Fibroblast of the aortic adventitia (primary cell): ENCODE measurements at places on chromosomes 7 and 10.
A peak's percentile ranks its signal among the peaks of the same experiment; 100 is the strongest.

GRCh38 chr10:110556969-110557601 is 10.4 kb upstream of the SMC3 start:
- peak; percentile 72 for DNase-seq

- DNase-seq = no peak
Observed at GRCh38 chr7:68821846-68822245, 776.4 kb upstream of the AUTS2 start.

GRCh38 chr10:72174297-72174662 is 41.5 kb upstream of the ANAPC16 start:
- DNase-seq = no peak

DNA sequence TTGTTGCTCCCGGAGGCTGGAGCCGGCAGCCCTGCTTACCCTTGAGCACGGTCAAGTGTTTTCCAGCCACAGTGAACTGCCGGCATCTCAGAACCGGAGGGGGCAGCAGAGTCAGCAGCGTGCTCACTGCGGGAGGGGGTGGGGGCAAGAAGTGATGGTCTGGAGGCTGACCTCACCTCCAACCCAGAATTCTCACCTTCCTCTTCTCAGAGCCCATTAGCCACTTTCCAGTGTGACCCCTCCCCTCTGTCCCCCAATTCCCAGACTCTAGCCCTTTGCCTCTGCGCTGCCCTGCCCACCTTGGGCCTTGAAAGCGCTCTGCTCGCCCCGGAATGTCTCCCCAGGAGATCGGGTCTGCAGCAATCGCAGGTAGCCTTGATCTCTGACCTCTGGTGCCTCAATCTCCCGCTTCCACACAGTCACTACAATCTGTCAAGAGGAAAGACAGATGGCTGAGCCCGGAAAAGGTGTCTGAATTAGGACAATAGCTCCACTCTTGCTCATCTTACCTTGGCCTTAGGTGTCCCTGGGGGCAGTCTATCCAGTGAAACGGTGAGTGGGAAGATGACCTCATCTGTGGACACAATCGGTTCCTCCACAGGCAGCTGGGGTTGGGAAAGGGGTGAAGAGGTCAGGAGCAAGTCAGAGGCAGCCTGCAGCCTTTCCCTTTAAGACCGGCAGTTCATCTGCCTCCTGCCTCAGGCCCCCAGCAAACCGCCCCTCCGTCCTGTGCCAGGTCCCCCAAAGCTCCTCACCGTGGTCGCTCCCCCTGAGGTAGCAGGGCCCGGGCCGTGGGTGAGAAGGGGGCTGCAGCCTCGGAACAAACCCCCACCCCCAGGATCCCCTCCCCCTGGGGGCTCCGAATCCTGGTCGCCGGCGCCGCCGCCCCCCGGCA is 942 bp downstream of the TRAPPC14 start:
- peak; percentile 43 for DNase-seq

DNA sequence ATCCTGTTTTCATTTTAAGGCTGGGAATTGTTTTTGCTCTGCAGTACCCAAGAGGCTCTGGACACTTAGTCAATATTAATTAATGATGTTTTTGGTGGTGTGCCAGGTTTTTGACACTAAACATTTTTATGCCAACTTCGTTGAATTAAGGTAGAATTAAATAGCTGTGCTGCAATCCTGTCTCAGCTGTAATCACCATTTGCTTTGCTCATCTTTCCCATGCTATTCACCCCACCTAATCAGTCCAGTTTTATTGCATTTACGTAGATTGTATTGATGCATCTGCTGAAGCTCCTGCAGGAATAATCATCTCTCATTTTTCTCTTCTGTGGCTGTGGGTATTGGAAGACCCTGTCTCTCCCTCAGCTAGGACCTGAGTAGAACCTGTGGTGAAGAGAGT is 52.6 kb upstream of the TRUB1 start:
- DNase-seq = no peak

DNA sequence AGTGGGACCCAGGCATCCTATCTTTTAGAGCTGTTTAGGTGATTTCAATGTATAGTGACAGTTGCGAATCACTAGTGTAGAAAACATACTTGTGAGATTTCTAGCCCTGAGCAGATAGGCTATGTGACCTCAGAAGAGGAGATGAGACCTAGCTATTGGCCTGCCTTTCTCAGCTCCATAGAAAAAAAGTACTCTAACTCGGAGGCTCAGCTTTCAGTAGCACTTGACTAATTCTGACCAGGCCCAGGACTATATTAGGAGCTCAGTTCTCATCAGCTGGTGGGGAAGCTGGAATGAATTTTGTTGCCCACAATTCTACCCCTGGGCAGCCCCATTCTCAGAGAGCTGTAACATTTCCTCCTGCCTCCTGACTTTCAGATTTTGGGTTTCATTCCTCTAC is 179.9 kb upstream of the NAMPT start:
- DNase-seq = no peak

DNA sequence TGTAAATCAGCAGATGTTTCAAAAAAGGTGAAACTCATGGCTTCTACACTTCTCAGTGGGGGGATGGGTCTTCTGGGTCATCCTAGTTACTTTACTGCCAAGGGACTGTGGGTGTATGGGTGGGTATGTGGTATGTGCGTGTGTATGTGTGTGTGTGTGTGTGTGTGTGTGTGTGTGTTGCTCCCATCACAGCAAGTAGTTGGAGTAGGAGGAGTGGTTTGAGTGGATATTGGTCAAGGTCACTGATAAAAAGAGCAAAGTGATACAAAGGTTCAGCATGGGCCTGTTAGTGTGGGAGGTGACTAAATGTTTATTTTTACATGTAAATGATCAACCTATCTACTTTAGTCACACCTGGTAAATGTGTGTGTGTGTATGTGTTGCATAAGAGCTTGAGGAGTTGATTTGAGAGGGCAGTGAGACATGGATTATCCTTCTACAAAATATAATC is 11.8 kb upstream of the COBL start:
- DNase-seq = no peak

DNA sequence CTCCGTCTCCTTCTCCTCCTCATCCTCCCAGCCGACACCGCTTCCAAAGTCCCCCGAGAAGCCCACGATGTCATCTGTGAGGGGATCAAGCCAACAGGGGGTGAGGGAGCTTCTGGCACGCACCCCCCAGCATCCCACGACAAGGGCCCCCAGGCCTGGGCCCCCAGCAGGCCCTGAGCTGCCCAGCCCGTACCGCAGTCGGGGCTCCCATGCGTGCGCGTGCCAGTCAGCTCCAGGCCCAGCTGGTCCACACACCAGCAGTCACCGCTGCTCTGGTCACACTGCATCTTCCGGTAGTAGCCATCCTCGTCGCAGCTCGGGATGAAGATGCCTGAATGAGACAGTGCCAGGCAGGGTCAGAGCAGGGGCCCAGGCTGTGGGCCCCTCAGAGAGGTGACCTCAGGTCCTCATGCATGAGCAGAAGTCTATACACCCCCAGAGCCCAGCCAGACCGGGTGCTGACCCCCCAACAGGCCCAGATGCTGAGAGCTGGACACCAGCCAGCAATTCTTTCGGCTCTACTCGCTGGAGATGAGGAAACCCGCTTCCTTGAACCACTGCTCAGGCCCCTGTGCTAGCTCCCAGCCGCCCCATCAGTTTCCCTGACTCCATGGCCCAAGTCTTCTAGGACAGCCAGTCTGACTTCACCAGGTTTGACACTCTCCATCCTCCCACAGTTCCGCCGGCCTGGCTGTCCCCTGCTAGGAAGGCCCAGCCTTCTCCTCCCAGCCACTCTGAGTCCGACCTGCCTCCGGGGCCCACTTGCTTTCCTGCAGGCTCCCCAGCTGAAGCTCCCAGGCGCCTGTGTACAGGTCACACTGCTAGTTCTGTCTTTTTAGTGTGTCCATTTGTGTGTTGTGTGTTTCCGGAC is 25.3 kb downstream of the SPOCK2 start:
- no peak for DNase-seq

- DNase-seq = no peak
Observed at GRCh38 chr7:133398506-133398905, 145.6 kb downstream of the EXOC4 start.

- DNase-seq = no peak
Observed at GRCh38 chr7:39221901-39222300, 244.2 kb downstream of the POU6F2 start.

DNA sequence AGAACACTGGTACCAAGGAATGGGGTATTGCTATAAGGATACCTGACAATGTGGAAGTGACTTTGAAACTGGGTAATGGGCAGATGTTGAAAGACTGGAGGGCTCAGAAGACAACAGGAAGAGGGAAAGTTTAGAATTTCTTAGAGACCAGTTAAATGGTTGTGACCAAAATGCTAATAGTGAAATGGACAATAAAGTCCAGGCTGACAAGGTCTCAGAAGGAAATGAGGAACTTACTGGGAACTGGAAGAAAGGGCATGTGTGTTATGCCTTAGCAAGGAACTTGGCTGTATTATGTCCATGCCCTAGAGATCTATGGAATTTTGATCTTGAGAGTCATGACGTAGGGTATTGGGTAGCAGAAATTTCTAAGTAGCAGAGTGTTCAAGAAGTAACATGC is 38.0 kb downstream of the FAM149B1 start:
- no peak for DNase-seq

GRCh38 chr7:19295376-19295775 is 150.2 kb upstream of the FERD3L start:
- DNase-seq = no peak

- DNase-seq = no peak
Observed at GRCh38 chr7:30802812-30803211, 31.6 kb downstream of the MINDY4 start.

GRCh38 chr10:129891806-129892205 is 72.3 kb downstream of the EBF3 start:
- DNase-seq = no peak

DNA sequence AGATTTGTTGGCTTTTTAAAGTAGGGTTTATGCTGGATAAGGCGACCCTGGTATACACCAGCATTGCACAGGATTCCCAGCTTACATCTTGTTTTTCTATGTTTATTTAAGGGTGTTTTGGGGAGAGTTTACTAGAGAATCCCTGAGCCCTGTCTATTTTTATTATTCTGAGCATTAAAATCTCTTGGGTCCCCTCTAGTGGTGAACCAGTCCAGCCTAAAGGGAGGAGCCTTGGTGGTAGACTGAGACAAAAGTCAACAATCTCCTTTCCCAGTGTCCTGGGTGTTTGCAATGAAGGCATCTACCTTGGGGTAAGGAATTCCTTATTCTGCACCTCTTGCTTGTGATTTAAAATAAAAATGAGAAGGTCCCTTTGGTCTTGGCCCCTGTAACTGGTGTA is 38.2 kb downstream of the ANTXRL start:
- no peak for DNase-seq

DNA sequence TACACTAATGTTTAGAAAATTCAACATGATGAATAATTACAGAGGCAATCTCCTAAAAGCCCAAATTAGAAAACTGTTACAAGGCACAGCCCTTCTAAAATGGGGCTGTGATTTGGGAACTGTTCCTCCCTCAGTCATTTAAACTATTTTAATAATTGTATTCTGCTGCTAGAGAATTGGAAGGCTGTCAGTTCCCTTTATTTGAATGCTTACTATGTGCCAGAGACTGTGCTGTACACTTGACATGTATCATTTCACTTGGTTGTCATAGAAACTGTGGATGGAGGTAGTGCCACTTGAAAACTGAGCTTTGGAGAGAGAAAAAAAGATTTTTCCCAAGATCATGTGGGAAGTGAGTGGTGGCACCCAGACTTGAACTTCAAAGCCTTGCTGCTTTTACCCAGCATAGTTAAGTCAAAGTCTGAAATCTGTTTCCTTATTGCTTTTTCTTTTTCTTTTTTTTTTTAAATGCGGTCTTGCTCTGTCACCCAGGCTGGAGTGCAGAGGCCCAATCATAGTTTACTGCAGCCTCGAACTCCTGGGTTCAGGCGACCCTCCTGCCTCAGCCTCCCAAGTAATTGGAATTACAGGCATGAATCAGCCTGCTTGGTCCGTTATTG is 23.6 kb downstream of the UBE2D1 start:
- DNase-seq = no peak

- DNase-seq = peak; percentile 87
Observed at GRCh38 chr7:105224884-105225651, 163.7 kb downstream of the SRPK2 start.

DNA sequence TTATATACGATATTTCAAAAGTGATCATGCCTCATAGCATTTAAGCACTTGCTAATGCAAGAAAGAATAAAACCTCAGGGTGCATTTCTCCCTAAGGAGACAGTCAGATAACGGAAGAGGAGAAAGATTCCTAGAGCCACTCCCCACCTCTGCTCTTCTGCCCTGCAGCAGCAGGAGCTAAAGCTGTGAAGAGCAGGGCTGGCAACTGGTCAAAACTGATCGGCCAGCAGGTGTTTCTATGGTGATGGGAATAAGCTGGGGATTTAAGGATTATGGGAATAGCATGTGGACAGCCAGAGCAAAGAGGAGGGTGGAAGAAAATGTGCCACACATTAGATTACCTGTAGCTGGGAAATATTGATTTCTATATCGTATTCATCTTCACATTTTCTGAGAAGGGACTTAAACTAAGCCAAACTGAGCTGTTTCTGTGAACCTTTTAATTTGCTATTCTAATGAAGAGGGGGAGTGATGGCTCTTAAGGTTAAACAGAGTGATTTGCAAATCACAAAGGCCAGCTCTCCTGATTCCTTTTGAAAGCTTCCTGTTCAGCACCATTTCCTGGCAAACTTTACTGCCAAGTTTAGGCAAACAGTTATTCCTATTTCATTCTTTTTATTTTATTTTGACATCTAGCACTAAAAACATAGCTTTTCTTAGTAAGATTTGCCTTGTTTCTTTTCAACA is 268.9 kb upstream of the PFKP start:
- DNase-seq = no peak

DNA sequence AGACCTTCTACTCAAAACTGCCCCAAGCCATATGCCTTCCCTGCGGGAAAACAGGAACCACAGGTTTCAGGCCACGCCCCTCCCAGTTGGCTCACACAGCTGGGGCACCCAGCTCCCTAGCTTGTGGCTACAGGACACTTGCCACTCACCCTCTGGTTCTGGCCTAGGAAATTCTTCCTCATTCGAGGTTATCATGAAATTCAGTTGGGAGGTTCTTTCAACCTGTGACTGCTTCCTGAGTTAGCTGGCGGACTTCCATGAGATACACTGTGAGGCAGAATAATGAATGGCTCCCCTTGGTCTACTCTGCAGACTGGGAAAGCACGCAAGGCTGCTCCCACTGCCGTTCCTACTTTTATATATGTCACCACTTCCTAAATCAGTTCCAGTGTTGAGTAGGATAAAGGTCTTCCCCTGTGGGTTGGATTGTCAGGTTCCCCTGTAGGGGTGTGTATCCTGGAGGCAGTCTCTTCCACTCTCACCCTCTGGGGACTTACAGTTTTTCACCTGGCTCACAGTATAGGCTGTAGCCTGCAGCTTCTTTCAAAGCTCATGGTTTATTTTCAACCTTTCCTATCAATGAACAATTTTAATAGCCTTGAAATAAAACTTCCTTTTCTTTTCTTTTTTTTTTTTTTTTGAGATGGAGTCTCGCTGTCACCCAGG is 37.0 kb downstream of the GPR22 start:
- DNase-seq = peak; percentile 18

- DNase-seq = no peak
Observed at GRCh38 chr7:116490351-116490750, 9.2 kb upstream of the CAV2 start.

GRCh38 chr7:134014935-134015334 is 112.2 kb upstream of the LRGUK start:
- no peak for DNase-seq

DNA sequence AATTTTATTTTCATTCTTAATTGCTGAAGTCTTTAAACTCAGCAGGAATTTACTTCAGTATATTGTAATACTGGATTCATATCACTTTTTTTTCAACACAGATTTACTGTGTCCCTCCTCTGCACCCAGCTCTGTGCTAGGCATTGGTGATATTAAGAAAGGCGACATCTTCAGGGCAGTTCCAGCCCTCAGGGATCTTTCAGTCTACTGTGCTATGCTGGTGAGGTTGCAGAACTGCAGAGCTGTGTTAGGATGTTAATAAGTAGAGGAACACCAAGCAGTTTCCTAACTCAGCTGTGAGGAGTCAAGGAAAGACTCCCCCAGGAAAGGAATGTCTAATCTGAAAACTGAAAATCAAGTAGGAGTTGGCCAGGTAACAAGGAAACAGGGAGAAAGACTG is 158.2 kb upstream of the NPY start:
- no peak for DNase-seq
